ENCODE measurements at places on chromosomes 6 and 20. TPM values are rescaled to one million over a fixed set of nuclear protein-coding genes. Genes with fewer than 3 reads are reported as not detected.

DNA sequence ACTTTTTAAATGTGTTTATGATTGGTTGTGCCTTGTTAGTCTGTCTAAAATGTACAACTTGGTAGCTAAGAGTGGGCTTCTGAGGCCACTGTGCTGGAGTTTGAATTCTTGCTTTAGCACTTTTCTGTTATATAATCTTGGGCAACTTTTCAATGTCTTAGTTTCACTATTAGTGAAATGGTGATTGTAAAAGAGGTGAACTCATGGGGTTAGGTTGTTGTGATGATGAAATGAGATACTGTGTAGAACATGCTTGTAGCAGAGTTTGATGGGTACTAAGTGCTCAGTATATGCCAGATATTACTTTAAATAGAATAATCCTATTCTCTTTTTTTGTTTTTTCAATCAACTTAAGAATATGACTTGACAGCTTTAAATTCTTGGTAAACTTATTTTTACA, 624.7 kb downstream of the CD109 start:
- DNase-seq = no peak

GRCh38 chr6:71410164-71410566, 121.6 kb downstream of the OGFRL1 start:
- no peak for DNase-seq

DNA sequence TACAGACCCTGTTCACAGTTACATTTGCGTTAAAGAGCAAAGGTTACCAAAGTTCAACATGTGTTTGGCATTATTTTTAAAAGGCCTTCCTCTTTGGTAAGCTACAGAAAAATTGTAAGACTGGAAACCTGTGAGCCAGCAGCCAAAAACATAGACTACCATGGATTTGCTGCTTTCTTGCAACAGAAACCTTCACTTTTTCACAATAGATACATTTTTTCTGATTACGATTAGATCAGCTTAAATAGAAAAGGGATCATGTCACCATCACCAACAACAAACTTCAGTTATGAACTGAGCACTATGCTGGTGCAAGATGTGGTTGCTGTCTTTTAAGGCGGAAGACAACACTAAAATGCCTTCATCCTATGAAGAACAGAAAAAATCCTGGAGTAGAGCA, 112.3 kb upstream of the MARCKS start:
- DNase-seq = no peak

GRCh38 chr6:16103722-16104121, 25.2 kb upstream of the MYLIP start:
- DNase-seq = no peak

- DNase-seq = no peak
These were observed 23.3 kb upstream of the MYT1 start for GRCh38 chr20:64140956-64141355.

GRCh38 chr20:20503777-20504530, 136.1 kb downstream of the INSM1 start:
- no peak for DNase-seq

GRCh38 chr6:9250852-9251251, 815.5 kb upstream of the SLC35B3 start:
- peak; percentile 8 for DNase-seq

GRCh38 chr20:4161401-4162251, 146.3 kb upstream of the RNF24 start:
- DNase-seq = no peak

DNA sequence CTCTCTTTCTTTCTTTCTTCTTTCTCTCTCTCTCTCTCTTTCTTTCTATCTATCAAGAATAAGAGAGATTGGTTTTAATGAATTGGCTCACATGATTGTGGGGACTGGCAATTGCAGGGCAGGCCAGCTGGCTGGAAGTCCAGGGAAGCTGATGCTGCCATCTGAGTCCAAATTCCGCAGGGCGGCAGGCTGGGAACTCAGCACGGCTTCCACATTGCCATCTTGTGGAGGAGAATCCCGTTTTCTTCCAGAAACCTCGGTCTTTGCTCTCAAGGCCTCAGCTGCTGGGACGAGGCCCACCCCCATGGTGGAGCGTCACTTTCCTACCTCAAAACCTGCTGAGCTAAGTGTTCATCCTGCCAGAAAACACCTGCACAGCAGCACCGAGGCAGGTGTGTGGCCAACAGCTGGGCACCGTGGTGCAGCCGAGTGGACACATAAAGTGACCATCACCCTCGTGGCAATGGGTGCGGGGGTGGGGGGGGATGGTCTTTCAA, 58.8 kb upstream of the SLCO4A1 start:
- no peak for DNase-seq

DNA sequence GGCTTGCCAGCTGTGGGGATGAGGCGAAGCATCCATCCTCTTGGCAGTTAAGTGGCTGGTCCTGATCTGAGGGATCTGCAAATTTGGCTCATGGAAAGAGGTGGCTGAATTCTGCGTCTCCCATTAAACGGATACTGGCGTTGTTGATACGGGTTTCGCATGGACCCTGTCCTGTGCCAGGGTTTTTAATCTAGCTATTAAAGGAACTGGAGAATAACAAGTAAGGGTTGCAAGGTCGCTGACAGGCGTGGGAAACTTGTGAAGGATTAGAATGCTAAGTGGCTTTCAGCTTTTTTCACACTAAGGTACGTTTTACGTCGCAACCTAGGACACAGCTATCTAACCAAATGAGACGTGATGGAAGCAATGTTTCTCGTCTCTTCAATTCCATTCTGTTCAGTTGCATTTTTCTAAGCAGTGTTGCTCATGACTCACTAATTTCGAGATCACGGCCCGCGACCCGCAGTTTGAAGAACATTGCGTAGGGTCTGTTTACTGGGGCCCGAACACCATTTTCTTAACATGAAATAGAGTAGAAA, 852 bp downstream of the GMNN start:
- no peak for DNase-seq

GRCh38 chr6:109229536-109229935, 134.2 kb downstream of the CEP57L1 start:
- no peak for DNase-seq

- no peak for DNase-seq
These were observed 427.1 kb downstream of the CD83 start for GRCh38 chr6:14544666-14545065.

GRCh38 chr6:12566618-12567123, 149.9 kb upstream of the PHACTR1 start:
- no peak for DNase-seq

DNA sequence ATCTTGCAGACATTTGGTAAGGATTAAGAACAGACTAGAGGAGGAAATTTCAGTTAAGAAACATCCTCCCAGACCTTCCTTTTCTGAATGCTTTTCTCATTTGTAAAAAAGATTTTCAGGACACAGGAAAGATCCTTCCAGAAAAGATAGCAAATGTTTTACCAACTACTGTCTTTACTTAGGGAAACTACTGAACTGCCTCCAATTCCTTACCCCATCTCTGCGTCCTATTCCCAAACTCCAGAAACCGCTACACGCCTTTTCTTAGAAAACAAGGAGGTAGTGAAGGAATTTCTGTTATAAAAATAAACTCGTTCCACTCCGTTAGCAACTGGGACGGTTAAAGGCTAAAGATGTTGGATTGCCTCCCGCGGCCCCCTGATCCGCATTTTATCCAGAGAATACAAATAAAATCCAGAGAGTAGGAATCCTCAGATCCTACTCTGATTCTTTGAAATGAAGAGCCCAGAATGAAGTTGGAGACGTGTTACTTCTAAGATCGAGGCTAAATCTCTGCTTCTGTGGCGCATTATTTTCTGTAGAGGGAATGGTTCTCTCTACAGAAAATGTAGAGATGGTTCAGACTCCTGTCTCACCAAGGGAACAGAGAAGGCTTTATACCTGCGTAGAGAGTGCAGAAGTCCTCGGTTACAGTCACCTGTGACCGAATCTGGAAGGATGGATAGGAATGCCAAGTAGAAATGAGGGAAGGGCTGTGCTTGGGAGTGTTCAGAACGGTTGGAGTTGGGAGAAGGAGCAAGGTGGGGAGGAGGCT, 133.0 kb downstream of the GPX5 start:
- no peak for DNase-seq

- no peak for DNase-seq
These were observed 90.7 kb downstream of the ANKRD60 start for GRCh38 chr20:58137651-58138265.

- DNase-seq = no peak
These were observed 42.3 kb upstream of the PTPN1 start for GRCh38 chr20:50467718-50468356.

DNA sequence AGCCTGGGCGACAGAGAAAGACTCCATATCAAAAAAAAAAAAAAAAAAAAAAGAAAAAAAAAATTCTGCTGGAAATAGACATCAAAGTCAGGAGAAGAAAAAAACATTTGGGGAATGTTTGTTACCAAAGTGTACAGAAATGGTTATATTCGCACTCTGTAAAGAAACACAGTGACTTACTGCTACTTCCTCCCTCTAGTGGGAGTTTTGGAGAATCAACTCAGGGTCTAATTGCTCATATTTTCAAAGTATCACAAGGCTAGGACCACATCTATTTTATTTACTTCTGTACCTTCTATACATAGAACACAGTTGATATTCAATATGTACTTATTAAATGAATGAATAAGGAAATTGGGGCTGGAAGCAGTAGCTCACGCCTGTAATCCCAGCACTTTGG, 24.4 kb downstream of the ARG1 start:
- no peak for DNase-seq

- DNase-seq = no peak
These were observed 84.9 kb upstream of the SCAF8 start for GRCh38 chr6:154648188-154648887.

GRCh38 chr6:87110636-87111035, 15.7 kb upstream of the CGA start:
- no peak for DNase-seq

GRCh38 chr20:61798632-61799031, 267.0 kb downstream of the TAF4 start:
- no peak for DNase-seq

- DNase-seq = no peak
These were observed 1.3 kb upstream of the MYBL2 start for GRCh38 chr20:43665466-43666176.

DNA sequence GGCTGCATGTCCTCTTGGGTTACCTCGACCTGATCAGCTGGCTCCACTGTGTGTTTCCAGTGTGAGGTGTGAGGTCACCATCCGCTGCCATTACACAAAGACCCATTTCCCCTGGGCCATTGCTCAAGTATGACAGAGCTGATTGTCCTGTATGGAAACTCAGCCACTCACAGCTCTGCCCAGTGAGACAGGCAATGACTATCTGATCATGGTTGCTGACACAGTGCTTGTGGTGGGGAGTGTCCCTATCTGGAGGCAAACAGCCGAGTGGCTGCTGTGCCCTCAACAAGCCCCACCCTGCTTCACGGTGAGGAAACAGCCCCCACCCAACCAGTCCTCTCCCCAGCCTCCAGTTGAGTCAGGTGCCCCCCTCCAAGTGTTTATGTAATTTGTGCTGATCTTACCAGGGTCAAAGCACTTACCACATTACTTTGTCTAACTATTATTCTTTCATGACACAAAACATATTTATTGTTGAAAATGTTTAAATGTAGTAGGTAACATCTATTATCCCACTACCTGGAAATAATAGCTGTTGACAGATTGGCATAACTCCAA, 11.7 kb upstream of the MAPK13 start:
- no peak for DNase-seq

- DNase-seq = no peak
These were observed 29.9 kb downstream of the MKKS start for GRCh38 chr20:10404023-10404628.

DNA sequence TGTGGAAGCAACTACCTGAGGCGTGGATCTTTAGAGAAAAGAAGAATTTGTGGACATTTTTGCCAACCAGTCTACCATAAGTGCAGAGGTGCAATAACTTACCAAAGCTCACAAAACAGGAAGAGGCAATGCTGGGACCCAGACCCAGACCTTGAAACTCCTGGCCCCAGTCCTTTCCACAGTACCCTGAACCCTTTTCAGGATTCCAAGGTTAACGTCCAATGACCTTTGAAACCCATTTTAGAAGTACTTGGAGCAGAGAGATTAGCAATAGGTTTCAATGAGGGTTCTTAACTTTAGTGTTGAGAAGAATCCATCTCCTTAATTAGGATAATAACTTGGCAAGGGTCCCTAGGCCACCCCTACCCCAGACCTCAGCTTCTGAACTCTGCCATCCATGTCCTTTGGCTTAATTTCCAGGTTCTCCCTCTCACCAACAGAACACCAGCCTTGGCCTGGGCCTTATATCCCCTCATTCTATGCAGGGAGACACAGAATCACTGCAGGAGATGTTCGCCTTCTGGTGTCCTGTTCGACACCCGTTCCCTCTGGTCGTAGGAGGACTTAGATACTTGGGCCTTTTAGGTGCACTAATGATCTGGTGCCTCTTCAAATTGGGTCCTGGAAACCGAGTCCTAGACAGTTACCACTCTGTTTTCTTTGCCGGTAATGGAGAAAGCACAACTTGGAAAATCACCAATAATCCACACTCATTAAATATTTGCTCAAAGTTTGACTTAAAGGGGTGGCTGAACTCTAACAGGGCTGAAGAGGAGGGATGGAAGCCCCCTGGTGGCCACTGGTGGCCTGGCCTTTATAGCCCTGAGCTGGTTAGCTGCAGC, 40.6 kb downstream of the ISM1 start:
- DNase-seq = peak; percentile 8

GRCh38 chr6:5425267-5425666, 164.0 kb downstream of the FARS2 start:
- DNase-seq = peak; percentile 42

DNA sequence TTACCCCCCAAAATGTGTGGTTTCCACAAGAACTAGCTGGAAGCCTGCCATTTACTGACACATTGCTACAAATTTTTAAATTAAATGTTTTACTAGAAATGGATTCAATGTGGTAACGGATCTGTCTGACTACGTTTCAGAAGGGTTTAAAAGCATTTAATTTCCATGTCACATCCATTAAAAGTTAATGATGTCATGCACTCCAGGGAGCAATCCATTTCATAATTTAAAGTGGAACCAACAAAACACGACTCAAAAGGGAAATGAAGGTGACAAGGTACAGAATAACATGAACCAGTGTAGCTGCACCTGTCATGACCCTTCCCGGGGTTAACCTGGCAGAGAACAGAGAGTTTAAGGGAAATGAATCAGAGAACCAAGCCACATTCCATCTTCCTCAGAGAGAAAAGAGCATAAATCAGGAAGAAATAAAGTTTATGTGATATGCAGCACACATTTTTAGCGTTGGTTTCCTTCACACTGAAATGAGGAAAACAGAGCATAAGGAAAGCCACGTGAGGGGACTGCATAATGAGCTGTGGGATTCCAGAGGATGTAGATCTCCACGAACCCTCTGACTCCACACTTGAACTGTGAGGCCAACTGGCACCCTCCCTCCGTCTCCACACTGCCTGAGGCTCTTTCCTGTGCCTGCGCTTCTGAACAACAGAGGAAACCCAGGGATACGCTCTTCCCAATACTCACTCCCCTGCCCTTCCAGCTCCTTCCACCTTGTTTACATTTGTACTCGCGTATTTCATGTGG, 170.3 kb upstream of the AHI1 start:
- no peak for DNase-seq

The MCCD1 gene
- polyA plus RNA-seq = not detected

The VSTM2L gene
- polyA plus RNA-seq = 0.50 TPM

The ENPP5 gene
- polyA plus RNA-seq = not detected

The RFX6 gene
- polyA plus RNA-seq = not detected

The NKX2-2 gene
- polyA plus RNA-seq = not detected

The RAET1G gene
- 3.0 TPM for polyA plus RNA-seq

The SAMD10 gene
- polyA plus RNA-seq = 1.8 TPM

The SLC35D3 gene
- polyA plus RNA-seq = not detected

The C4B gene
- polyA plus RNA-seq = 7.8 TPM

The CCN5 gene
- 0.37 TPM for polyA plus RNA-seq

The NUP43 gene
- 25.6 TPM for polyA plus RNA-seq

The HCK gene
- polyA plus RNA-seq = not detected
